Activated T-helper 1 cell treated with anti-CD3 and anti-CD28 coated beads, Interleukin-12 subunit alpha, Interleukin-12 subunit beta, Interleukin-2, Interleukin-4 antibody, amounts not matched to agents 30 ng/mL and 10 ng/mL and 1 ng/mL, durations not matched to agents 14 hours and 24 hours and 36 hours (primary cell): ENCODE measurements at places on chromosomes 5 and 9.
A peak's percentile ranks its signal among the peaks of the same experiment; 100 is the strongest.

- H3K27me3 ChIP-seq, result no peaks in the 10 kb centered on the region
- H3K27ac ChIP-seq, result no peak overlapping the region
- DNase-seq, result no peak
- H3K4me1 ChIP-seq, result peaks cover 10% of the 10 kb centered on the region
Measured at GRCh38 chr9:6829027-6829426, 71.3 kb downstream of the KDM4C start.

GRCh38 chr5:76074487-76075065 is 8.6 kb upstream of the SV2C start:
- DNase-seq, result no peak
- H3K36me3 ChIP-seq, result no peaks in the 10 kb centered on the region
- H3K4me3 ChIP-seq, result no peak overlapping the region

DNA sequence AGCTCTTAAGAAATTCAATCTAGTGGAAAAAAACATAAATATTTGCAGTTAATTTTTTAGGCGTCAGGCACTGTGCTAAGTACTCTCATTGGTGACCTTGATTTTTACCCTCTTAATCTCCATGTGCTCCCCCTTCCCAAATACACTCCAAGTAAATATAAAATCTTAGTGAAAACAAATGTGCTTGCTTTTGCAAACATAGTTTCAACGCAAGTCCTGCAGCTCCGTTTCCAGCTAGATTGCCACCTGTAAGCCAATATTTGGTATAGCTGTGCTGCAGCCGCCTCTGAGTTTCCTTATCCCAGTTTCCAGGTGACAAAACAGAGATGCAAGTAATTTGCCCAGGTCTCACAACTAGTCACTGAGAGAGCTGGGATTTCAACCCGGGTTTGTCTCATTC is 1.9 kb upstream of the MTMR12 start:
- no peaks in the 10 kb centered on the region for H3K27me3 ChIP-seq
- peak overlapping the region; percentile 91 for H3K4me3 ChIP-seq
- H3K27ac ChIP-seq, result peak overlapping the region; percentile 58
- peaks cover 15% of the 10 kb centered on the region for H3K36me3 ChIP-seq

GRCh38 chr9:104986096-104986495 is 58.1 kb upstream of the ABCA1 start:
- H3K27ac ChIP-seq, result no peak overlapping the region
- no peak for DNase-seq
- peaks cover 27% of the 10 kb centered on the region for H3K27me3 ChIP-seq
- H3K36me3 ChIP-seq, result peaks cover 3% of the 10 kb centered on the region
- H3K4me1 ChIP-seq, result peaks cover 53% of the 10 kb centered on the region
- H3K4me3 ChIP-seq, result no peak overlapping the region

DNA sequence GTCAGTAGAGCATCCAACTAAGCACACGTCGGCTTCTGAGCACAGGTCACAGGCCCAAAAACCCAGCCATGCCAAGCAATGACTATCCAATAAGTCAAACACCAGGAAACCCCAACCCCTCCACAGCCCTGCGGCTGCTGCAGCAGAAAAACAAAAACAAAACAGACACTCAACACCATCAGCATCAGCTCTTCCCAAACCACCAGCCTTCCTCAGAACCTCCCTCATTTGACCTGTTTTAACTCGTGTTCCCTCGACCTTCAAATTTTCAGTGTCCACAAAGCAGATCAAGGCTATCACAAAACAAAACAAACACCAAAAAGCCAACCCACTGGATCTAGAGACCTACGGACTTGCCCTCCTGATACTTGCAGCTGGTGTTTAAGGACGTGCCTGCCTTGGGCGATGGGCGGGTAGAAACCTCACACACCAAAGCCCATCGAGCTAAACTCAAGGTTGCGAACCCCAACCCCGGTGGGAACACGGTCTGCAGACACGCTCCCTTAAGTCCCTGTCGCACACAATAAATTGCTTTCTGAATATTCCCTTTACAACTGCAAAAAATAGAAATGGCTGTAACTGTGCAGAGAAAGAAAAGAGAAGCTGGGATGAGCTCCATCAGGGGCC is 247.1 kb upstream of the ANKRD55 start:
- H3K27me3 ChIP-seq, result no peaks in the 10 kb centered on the region
- no peaks in the 10 kb centered on the region for H3K36me3 ChIP-seq
- H3K4me3 ChIP-seq, result peak overlapping the region; percentile 75
- DNase-seq, result peak; percentile 36

GRCh38 chr5:172095368-172096206 is 89.1 kb upstream of the FBXW11 start:
- H3K36me3 ChIP-seq, result peaks cover 28% of the 10 kb centered on the region
- DNase-seq, result no peak
- H3K4me1 ChIP-seq, result no peaks in the 10 kb centered on the region

- H3K4me1 ChIP-seq, result no peaks in the 10 kb centered on the region
- no peak for DNase-seq
- H3K27me3 ChIP-seq, result peaks cover 2% of the 10 kb centered on the region
Measured at GRCh38 chr9:137007816-137008270, 11.5 kb upstream of the CLIC3 start.

DNA sequence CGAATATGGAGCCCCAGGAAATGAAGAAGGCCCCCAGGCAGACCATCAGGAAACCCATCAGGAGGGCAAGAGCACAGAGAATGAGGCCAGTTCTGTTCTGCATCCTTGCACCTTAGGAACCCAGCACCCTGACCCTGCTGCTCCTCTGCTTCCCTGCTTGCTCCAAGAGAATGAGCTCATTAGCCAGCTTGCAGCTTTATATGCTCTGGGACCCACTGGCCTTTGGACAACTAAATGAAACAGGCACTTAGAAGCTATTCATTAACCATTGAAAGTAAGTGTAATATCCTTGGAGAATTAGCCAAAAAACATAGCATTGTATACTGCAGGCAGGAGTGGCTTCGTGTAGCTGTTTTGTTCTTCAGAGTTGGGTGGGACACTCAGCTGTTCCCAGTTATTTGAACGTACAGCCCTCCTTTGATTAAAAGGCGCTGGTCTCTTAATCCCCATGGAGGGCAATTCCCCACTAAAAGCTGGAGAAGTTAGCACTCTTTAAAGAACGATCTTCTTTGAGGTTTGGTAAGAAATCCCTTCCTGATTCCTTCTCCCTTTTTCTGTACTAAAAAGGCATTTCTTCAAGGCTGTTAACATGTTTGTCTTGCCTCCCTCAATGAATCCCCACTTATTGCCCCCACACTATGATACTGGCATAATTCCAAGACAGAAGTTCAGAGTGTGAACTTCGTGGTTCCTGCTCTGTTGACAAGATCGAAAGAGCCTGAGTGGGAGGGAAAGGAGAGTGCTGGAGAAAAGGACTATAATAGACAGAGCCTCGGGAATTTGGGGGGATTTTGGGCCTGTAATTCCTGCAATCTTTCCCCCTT is at the start of gene TMEM252:
TSS of gene TMEM252 (minus strand) at position 172 of the 824 bp plus-strand sequence. CDS start at position 103, 69 bp downstream.
- no peaks in the 10 kb centered on the region for H3K36me3 ChIP-seq
- H3K4me3 ChIP-seq, result no peak within 1 kb of the TSS
- no peaks in the 10 kb centered on the region for H3K4me1 ChIP-seq
- H3K27me3 ChIP-seq, result peaks cover 13% of the 10 kb centered on the region
- no peak for DNase-seq

GRCh38 chr5:114969482-114969881 is 200.2 kb downstream of the TRIM36 start:
- no peak overlapping the region for H3K4me3 ChIP-seq
- DNase-seq, result no peak
- no peaks in the 10 kb centered on the region for H3K36me3 ChIP-seq

- no peak for DNase-seq
- peaks cover 4% of the 10 kb centered on the region for H3K27me3 ChIP-seq
Measured at GRCh38 chr5:15013654-15014463, 142.3 kb upstream of the ANKH start.

DNA sequence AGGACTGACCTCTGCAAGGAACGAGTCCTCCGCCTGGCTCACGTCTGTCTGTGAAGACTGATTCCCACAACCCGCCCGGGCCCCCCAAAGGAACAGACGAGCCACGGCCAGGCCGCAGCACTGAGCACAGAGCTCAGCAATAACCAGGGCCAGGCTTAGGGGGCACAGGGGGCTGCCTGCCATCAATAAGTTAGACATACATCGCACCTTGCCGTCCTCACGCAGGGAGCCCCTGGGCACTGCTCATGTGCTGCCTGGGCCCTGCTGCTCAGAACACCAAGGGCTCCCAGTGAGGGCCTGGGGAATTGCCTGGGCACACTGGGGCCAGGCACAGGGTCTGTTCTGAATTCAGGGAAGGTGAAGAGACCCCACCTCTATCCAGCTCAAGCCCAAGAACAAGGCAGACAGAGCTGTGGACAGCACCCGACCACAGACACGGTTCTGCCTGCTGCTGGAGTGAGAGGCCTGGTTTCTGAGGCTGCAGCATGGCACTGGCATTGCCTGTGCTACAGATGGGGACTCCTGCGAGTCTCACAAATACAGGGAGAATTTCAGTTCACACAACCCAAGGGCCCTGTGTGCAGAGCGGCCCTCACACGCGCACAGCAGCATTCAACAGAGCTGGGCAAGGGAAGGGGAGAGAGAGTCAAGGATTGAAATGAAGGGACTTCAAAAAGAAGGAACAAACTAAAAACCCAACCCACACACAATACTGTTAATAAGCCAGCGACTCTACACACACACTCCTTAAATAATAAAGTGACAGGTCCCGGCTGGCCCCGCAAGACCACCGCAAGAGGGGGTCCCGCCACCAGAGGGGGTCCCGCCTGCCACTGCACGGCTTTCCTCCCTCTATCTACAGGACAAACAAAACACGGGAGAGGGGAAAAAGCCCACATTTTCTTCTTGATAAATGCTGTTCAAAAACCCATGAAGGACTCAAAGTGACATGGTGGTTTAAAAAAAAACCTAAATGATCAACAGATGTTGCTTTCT is 32.0 kb downstream of the PRRT1B start:
- H3K27ac ChIP-seq, result peak overlapping the region; percentile 64
- peaks cover 37% of the 10 kb centered on the region for H3K36me3 ChIP-seq
- no peak for DNase-seq
- peaks cover 18% of the 10 kb centered on the region for H3K4me1 ChIP-seq

DNA sequence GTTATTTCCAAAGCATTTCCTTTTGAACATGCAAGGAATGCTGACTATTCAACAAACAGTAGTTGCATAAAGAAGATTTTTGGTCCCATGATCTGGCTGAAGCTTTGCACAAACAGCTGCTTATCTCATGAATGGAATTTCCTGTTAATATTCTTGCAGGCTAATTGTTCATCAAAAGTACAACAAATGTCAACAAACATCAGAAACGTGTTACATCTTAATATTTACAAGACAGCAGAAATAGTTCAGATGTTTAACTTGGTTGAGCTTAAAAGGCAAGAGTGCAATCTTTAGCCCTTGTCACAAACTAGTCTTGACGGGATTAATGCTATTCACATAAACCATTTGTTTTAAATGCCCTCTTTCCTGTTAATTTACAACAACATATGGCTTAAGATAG is 47.9 kb upstream of the BASP1 start:
- no peaks in the 10 kb centered on the region for H3K36me3 ChIP-seq
- H3K4me3 ChIP-seq, result no peak overlapping the region
- no peaks in the 10 kb centered on the region for H3K4me1 ChIP-seq
- no peaks in the 10 kb centered on the region for H3K27me3 ChIP-seq
